ENCODE measurements at places on chromosomes 5 and 9.

DNA sequence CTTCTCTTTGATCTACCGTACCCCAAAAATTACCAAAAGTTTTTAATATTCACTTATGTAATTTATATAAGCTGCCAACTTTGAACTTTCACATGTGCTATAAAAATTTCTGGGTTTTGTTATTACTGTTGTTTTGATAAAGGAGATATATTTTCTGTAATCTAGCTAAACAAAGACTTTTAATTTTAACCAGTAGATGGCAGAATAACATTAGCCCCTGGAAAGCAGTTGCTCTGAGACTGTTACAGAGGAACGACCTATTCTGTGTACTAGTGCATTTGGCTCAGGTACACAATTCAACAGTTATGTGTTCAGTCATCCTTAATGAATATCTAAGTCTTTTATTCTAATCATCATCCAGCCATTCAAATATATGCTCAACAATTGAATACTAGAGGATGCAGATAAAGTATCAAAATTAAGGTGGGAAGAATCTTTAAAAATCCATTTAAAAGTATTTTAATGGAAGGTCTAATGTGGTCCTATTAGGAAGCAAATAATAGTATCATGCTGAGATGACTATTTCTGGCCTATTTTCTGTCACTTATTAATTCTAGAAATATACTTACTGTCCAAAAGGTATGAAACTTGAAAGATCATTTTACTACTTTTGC, 8.6 kb downstream of the KLHL9 start:
- DNase-seq, result no peak

- DNase-seq, result no peak
These were observed 192.9 kb upstream of the KLF9 start for GRCh38 chr9:70607329-70607728.

GRCh38 chr5:65722575-65723403, 784 bp downstream of the NLN start:
- DNase-seq, result peak; percentile 77

DNA sequence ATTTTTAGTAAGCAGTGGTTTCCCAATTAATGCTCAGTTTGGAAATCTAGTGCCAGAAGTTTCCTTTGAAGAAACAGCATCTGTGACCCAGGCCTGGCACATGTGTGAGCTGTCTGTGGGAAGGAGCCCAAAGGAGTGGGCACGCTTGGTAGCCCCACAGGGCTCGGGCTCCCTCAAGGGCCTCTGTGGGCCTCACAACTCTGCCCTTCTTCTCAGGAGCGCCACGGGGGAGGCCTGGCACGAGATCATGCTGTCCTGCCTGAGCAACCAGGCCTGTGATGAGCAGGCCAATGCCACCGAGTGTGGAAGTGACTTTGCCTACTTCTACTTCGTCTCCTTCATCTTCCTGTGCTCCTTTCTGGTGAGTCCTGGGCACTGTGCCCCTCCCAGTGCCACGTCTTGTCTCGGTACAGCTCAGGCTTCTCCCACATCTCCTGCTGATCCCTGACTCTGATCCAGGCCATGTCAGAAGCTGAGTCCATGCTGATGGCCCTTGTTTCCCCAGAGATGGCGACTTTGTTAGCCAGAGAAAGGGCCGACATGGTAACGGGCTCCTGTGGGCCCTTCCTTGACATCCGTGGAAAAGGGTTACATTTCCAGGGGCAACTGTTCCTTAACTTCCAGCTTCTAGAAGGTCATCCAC, 200.4 kb downstream of the CACNA1B start:
- DNase-seq, result no peak

- no peak for DNase-seq
These were observed 204.9 kb downstream of the ELAVL2 start for GRCh38 chr9:23621188-23621587.

GRCh38 chr5:108974594-108974993, 226.9 kb downstream of the FER start:
- no peak for DNase-seq

DNA sequence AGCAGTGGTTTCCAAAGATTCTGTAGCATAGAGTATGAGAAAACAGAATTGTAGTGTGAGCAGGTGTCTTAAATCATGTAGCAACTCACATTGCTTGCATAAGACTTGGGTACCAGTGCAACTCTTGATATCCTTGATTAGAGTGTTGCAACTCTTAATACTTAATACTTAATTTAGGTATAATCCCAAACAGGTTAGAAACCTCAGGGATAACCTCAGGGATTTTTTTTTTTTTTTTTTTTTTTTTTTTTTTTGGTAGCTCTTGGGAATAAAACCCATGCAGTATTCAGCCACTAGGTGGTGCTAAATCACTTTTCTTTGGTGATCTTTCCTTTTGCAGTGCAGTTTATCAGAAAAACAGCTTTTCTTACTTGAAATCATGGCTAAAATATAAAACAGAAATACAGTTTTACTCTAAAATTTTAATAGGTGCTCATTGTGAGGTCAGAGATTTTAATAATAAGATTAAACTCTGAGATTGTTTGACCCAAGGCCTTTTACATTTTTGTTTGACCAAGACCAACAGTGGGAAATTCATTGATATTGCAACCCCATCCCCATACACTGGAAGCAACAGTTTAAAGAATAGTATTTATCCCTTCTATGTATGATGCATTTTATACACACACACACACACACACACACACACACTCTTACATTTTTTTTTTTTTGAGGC, 55.3 kb downstream of the ERAP1 start:
- no peak for DNase-seq

DNA sequence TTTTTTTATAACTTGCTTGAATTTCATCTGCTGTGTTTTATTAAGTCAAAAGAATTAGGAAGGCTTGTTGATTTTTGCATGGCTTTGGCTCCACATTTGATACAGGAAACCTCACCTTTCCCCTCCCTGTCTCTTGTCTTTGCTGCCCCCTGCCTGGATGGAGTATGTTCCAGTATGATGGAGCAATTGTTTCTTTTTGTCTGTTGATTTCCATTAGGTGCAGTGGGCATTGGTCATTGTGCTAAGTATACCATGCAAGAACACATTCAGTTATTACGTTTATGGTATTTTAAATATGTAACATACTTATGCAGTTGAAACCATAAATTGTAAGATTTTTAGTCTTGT, 19.6 kb downstream of the TJP2 start:
- no peak for DNase-seq

DNA sequence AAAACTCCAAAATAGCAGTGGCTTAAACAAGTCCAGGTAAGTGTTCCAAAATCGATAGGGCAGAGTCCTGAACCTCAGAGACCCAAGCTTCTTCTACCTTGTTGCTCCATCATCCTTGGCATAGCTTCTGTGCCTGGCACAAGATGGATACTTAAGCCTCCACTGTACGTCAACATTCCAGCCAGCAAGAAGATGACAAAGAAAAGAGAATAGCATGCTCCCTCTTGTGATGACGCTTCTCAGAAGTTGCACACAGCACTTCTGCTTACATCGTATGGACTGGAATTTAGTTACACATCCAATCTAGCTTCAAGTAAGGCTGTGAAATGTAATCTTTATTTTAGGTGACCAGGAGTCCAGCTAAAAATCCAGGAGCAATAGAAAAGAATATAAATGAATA, 227.4 kb downstream of the ESM1 start:
- DNase-seq, result no peak

DNA sequence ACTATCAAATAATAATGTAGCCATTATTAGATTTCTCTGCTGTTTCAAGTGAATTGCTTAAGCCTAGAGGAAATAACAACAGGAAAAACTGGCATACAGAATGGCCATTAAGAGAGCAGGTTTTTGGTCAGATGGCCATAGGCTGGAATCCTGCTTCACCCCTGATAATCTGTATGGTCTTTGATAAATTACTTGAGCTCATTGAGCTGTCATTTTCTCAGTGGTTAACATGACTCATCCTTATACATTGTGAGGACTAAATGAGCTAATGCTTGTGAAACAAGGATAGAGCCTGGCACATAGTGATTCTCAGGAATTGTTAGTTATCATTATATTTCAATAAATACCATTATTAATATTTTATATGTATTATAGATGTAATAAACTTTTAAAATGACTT, 516.5 kb downstream of the KIF4B start:
- no peak for DNase-seq

- DNase-seq, result peak; percentile 97
These were observed at the start of gene LNPEP for GRCh38 chr5:96935559-96936430. TSS of gene LNPEP (plus strand) at chr5:96936080. CDS start at chr5:96936156, 76 bp downstream.

DNA sequence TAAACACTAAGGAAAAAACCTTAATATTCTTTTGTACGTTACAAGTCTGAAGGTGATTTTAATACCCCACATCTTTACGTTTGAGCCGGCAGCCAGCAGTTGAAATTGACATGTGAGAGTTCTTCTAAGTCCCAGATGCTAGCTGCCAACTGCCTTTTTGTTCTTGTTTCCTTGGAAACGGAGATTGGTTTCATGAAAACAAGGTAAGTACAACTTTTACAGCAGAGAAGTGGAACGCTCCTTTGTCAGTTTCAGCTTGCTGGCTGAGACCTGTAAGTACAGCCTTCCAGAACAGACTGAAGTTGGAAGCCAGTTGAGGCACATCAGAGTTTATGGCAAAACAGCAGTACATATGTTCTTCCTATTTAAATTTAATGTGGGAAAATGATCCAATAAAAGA, 1018.4 kb upstream of the ARRDC3 start:
- no peak for DNase-seq

DNA sequence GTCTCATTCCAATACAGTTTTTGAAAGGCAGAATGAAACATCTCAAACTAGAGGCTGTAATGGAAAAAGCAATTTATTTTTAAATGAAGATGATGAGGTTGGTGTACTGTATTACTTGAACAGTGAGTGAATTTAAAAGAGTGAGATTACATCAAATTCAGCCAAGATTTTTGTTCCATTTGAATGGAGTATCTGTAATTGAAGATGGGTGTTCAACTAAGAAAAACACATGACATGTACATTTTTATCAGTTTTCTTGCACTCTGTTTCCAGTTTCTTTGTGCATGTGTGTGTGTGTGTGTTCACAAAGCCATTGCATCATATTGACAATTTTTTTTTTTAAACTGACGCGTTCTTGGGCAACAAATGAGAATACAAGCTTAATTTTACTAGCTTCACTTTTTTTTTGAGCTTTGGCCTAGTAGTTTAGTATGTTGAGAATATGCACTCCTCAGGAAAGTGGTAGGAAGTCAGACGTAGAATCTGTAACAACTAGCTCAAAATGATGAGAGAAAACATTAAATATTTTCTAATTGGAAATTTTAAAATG, 243.5 kb downstream of the MAST4 start:
- no peak for DNase-seq

DNA sequence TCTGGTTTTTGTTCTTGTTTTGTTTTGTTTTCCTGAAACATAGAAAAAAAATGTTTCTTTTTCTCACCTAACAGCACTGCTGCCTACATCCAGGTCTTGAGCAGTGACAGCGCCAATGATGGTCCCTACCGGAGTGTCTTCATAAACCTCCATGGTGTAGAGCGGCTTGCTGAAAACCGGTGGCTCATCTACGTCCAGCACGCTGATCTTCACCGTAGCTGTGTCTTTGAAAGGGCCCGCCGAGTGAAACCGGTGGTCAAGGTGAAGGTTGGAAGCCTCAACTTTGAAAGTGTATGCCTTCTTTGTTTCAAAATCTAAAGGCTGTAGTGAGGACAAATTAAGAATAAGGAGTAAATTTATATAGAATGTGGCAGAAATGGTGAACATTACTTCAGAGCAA, 1051.0 kb downstream of the CDH12 start:
- no peak for DNase-seq

- DNase-seq, result no peak
These were observed 43.3 kb downstream of the CCNH start for GRCh38 chr5:87369431-87369830.

DNA sequence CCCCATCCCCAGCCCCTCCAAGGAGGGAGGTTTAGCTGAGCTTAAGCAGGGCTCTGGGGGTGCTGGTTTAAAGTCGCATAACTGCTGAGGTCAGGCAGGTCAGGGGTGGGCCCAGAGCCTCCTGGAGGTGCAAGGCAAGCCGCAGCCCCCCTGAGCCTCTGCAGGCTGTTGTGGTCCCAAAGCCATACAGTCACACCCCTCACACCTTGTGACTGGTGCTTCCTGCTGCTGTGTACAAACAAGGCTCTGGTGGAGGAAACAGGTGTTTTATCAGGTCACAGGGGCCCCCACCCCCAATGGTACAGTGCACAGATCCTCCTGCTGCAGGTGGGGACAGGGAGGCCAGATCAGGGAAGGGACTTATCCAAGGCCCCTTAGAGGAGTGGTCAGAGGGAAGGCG, 8.0 kb downstream of the TCF7 start:
- DNase-seq, result no peak

DNA sequence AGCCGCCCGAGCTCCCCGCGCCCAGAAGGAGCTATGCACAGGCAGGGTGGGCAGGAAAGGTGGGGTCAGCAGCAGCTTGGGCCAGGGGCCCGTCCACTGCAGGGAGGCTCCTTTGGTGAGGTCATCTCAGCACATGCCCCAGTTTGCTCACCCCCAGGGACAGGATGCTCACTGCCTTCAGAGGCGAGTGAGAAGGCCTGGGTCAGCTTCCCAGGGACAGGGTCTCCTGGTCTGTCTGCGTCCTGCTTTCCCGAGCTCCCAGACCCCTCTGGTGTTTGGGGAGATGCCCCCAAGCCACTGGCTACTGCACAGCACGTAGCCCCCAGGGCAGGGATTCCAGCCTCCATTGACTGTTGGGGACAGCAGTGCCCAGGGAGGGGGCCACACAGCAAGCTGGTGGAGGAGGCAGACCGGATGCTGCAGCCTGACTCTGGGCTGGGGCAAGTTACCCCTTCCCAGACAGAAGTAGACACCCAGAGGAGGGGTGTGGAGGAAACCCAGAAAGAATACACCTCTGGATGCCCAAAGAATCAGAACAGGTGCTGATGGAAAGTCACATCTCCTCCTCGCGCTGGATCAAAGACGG, 581 bp upstream of the SARDH start:
- DNase-seq, result no peak

GRCh38 chr9:109518621-109519335, 20.7 kb upstream of the PTPN3 start:
- DNase-seq, result no peak

GRCh38 chr5:121006217-121006616, 542.1 kb downstream of the PRR16 start:
- no peak for DNase-seq

DNA sequence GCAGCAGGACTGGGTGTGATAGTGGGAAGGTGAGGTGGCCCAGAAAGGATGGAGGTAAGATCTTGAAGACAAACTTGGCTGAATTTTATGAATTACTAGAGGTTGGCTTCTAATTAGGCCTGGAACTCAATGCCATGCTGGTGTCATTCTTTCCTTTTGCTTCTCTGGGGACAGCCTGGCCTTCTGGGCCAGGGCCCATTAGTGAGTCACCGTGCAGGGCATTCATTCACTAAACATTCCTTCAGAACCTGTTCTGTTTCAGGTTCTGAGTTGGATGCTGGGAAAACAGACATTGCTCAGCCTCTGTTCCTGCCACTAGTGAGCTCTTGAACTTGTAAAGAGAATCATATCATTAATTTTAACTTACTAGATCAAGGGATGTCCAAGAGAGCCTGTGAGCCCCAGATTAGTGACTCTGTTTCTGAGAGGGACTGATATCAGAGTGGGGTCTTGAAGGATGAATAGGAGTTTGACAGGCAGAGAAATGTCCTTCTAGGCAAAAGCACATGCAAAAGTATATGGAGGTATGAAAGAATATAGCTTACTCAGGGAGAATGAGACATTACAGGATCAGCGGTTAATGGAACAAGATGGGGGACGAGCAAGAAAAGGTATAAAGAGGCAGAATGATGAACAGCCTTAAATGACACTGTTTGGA, 66.5 kb downstream of the LHX2 start:
- no peak for DNase-seq

GRCh38 chr5:174067499-174067898, 22.0 kb downstream of the NSG2 start:
- DNase-seq, result no peak

GRCh38 chr5:50866415-50866814, 200.0 kb downstream of the PARP8 start:
- DNase-seq, result no peak

All from right kidney (tissue), 9 donors.